Hematopoietic multipotent progenitor cell treated with erythropoietin and hydrocortisone succinate and interleukin-3 and kit ligand, for 17 days (in vitro differentiated cells): ENCODE measurements at places on chromosomes 7 and 10.

DNA sequence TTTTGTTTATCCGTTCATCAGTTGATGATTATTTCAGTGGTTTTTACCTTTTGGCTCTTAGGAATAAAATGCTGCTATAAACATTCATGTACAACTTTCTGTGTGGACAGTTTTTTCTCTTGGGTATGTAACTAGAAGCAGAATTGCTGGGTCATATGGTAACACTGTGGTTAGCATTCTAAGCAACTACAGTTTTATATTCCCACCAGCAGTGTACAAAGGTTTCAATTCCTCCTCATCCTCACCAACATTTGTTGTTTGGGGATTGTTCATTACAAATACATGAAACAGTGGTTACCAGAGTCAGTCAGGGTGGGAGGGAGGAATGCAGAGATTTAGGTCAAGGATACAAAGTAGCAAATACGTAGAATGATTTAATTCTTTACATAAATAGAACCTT, 97.0 kb downstream of the NPSR1 start:
- no peak for DNase-seq

DNA sequence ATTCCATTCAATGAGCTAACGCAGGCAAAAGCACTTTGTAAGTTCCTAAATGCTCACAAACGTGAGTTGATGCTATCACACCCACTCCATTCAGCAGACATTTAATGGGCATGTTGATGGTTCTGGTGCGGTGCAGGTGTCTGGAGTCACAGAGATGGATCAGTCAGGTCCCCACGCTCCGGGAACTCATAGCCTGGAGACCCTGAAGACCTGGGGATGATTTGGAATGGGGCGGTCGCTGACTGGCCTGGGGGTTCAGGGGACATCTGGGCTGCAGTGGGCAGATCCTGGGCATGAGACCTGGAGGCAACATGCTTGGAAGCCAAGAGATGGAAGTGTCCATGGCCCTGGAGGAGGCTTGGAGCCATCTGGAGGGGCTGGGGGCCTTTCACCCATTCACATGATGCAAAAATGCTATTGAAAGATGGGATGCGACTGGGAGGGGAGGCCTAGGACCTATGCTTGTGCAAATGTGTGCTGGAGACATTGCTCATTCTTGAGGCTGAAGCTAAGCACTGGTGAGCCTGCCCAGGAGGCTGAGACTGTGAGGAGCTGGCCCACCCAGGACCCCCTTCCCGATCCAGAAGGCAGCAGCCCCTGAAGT, 522.6 kb downstream of the GLRX3 start:
- DNase-seq: no peak

- no peak for DNase-seq
These were observed 128.9 kb downstream of the PLXDC2 start for GRCh38 chr10:19944911-19945663.

DNA sequence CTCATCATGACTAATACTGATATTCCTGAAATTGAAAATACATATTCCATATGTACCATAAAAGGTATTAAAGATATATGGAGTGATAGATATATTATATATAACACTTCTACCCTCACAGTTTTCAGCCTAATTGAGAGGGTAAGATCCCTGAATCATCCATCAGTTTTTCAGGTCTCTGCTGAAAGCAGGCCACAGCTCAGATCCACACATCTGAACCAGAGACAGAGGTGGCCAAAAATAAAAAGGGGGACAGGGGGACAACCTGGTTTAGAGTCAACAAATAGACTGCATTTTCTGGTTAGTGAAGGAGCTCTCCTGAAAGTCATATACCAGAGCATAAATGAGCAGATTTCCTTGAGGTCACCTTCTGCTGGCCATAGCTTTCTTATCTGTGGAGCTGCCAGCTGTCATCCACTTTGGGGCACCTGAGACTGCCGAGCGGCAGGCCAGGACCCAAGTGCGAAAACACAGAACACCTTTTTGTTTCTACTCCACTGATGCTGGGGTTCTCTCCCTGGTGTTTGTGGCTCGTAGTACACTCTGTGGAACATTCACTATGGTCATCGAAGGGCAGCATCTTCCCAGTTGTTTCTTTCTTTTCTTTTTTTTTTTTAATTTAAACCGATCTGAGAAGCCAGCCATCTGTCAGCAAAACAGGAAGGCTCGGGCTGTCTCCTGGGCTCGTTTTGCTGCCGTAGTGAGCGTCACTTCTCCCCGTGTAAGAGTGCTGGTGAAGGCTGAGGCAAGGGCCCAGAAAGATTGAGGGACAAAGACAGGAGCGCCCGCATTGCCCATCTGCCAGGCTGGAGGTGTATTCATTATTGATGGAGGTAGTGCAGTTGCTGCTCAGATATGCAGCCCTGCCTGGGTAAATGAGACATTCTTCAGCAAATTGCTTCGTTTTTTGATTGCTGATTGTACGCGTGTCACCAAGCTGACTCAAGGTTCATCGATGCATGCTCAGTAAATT, 13.5 kb downstream of the IKZF1 start:
- DNase-seq: no peak

DNA sequence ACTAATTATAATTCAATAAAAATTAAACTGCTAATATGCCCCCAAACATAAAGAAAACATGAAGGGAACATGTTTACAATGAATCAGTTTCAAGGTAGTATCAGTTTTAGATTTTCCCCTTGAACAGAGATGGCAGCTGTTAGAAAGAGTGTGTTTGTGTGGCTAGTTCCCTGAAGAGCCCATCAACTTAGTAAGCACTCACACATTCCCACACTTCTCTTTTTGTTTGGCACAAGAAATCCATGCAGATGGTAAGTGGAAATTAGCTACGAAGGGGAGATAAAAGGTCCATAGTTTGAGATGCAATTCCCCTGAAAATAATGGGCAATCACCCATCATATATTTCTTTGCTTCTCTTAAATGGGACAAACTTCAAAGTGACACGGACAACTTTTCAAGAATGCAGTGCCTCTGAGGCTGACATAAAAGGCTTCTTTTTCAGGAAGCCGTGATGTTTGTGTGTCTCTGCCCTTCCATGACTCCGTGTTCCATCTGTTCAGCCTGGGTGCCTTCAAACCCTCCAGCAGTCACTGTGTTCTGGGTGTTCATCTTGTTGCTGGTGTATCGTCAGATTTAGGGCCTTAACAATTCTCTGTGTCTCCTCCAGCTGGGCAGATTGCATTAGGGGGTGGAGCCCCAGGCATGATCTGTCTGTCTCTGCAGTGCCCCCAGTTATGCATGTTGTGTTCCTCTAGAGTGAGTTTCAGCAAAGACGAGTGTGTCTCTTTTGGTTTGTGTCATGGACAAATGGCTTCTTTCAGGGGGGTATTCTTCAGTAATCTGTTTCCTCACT, 259.5 kb upstream of the NPY start:
- DNase-seq: no peak

- DNase-seq: no peak
These were observed 37.7 kb upstream of the SLC26A4 start for GRCh38 chr7:107622894-107623293.

- no peak for DNase-seq
These were observed 237.4 kb downstream of the BAMBI start for GRCh38 chr10:28914701-28915100.

DNA sequence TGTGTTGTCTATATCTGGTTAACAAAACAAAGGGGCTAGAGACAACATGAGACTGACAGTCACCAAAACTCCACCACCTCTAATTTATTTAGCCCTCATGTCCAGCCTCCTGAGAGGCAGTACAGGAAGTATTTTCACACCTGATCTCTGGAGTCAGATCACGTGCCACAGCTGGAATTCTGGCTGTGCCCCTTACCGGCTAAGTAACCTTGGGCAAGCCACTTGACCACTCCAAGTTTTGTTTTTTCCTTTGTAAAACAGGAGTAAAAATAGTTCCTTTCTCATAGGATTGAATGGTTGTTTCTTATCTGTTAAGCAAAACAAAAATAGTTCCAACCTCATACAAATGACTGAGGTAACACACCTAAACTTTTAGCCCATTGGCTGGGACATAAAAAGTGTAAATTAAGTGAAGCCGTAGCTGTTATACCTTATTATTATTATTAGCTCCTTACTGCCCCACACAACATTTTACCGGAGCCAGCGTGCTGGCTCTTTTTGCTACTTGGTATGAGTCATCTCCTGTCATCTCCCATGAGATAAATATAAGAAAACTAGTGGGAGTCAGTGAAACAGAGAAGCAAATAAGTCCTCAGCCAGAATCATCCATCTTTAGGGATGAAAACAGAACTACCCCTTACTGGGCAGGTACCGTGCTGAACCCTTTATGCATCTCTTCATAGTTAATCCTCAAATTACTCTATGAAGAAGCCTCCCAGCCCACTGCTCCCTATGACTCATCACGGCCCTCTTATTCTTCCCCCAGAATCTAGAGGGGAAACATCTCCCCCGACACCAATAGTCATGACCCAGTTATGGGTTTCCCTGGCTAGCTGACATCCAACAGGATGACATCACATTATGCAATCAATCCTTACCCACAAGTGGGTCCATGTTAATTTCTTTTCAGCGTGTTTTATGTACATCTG, 44.9 kb downstream of the PPP1R3C start:
- no peak for DNase-seq

DNA sequence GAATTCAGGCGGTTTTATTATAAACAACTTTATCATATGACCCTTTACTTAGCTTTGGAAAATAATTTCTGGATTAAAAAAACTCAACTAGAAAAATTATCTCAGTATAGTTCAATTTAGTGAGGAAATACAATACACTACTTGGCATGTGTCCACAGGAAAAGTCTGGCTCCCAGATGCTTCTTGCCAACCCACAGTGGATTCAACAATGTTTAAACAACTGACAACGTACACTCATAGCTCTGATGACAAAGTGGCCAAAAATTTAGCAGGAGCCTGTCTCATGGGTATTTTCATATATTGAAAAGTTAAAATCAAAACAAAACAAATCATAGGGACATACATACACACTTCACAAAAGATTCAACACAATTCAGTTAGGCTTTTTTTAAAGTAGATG, 158.8 kb downstream of the SKAP2 start:
- no peak for DNase-seq

DNA sequence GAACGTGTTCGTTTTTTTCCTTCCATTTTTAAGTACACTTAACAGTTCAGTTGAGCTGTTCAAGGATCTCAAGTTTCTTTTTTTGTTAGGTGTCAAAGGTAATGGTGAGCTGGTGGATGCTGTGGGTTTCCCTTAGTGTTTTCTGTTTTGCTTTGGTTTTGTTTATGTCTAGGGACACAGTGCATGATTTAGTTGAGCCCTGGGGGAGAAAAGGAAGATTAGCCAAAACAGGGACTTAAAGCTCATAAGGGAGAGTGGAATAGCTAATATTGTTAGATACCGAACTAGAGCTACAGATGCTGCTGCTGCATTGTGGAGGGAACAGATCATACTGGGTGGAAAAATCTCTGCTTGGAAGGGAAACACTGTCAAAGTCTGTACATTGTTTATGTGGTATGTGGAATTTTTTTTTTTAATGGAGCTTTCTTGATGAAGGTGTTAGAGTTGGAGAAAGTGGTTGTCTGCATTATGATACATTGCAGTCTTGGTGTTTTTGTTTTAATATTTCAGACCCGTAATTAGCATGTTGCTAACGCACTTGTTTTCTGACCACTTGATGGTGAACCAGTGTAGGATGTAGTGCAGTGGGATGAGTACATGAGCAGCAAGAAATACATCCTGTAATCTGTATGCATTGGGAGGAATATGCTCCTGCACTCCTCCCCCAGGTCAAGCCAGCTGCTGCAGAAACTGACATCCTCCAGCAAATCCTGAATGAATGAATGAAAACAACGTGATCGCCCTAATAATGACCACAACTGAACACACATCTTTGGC, 2.1 kb downstream of the GLCCI1 start:
- DNase-seq: peak; percentile 30

DNA sequence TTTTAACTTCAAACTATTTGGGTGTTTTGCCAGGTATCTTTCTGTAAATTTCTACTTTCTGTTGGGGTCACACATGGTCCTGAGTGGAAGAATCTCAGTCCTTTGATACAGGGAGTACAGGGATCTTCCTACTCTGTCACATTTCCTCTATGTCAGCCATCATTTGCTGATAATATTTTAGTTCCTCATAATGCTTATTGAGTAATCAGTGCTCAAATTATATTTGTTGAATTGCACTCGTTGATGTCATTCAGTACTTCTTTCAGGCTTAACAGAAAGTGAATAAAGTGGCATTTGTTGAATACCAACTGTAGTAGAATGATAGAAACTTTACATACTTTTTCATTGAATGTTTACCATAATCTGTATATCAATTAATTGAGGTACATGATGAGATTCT, 31.9 kb downstream of the WDR11 start:
- no peak for DNase-seq

DNA sequence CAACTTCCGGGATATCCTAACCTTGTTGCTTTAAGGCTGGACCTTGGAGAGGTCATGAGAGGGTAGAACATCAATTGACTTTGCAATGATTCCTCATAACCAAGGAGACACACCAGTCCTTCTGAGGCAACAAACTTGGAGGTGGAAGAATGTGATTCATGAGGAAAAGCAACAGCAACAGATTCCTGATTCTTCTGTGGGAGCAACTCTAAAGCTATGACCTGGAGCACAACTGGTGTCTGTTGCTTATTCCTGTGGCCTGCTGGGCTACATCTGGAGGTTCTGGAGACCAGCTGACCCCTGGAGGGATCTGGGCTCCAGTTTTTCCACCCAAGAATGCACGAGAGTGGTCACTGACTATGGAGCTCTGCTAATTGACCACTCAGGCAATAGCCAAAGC, 116.6 kb downstream of the CREB5 start:
- DNase-seq: no peak
